CD4-positive, alpha-beta T cell treated with Interleukin-6 at 100 ng/mL for 8 hours (primary cell): ENCODE measurements at places on chromosomes 2 and 18.

- no peak for DNase-seq
Measured at GRCh38 chr2:46655551-46656436, 176.4 kb downstream of the TMEM247 start.

DNA sequence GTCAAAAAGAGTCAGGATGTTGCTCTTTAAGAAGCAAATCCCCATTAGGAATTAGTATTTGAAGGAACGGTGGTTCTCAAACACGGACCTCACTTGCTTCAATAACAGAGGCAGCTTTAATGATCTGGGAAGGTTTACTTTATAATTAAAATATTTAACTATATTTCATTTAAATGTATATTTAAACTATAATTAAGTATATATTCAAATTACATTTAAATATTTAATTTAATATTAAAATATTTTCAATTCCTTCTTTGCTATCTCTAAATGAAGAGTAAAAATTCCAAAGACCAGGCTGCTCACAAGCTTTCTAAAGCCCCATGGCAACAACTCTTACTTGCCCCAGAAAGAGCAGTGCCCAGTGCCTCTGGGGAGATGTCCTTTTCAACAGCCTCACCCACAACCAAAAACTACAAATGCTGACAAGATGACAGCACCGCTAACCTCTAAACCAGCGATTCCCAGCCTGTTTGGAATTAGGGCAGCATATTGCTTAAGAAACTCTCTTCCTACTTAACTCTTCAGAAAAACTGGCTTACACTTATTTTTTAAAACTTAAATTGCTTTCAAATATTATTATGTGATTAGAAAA is 62.9 kb upstream of the POU3F3 start:
- no peak for DNase-seq

DNA sequence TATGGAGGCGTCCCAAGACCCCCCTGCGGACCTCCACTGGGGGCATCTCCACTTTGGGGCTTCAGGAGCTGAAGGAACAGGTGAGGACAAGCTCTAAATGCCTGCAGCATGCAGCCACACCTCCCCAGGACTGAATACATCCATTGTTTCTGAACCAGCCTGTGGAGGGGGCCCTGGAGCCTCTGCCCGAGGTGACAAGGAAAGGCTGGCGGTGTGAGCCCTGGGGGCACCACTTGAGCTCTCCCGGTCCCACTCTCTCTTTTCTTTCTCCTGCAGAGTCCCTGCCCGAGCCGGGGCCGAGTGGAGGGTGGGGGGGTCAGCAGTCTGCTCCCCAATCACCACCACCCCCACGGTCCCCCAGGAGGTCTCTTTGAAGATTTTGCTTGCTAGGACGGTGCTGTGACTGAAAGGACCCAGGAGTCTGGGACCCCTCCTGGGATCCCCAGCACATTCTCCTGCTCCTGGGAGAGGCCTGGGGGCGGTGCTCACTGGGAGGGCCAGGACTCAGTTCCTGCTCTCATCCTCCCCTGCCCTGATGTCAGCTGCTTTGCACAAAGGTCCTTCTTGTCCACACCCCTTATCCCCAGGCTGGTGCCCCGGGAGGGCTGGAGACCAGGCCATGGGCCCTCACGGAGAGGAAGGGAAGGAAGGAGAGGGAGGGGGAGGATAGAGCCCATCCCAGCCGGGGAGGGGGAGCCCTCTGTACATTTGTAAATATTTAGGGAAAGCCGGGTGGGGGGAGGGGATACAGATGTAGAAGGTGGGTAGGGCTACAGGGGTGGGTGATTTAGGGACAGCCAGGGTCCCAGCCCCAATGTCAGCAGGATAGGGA is 5.7 kb downstream of the CHPF start:
- no peak for DNase-seq

GRCh38 chr2:101754618-101755017 is 57.1 kb downstream of the MAP4K4 start:
- no peak for DNase-seq

DNA sequence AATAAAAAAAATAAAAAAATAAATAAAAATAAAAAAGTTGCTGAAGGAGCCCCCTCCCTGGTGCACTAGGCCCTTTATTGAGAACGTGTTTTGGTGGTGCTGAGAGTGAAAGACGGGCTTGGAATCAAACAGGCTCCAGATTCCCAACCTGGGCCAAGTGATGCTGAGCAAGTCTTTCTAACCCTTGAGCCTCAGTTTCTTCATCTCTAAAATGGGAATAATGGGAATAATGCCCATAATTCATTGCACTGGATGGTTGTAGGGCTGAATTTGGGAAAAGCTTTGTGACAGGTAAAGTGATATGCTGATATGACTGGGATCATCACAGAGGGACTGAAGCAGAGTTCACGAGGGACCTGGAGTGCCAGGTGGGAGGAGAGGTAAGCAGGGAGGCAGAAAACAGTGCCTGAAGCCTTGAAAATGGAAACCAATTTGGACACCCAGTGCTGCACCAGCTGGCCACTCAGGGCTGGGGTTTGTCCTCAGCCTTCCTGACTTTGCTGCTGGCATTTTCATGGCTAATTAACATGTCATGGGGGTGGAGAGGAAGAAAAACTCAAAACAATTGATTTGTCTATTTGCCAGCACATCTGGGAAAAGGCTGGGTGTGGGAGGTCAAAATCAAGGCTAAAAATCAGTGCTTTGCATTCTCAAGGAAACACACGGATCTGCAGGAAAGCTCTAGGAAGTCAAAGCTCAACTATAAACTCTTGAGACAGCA is 241.3 kb downstream of the LOXHD1 start:
- DNase-seq = no peak

DNA sequence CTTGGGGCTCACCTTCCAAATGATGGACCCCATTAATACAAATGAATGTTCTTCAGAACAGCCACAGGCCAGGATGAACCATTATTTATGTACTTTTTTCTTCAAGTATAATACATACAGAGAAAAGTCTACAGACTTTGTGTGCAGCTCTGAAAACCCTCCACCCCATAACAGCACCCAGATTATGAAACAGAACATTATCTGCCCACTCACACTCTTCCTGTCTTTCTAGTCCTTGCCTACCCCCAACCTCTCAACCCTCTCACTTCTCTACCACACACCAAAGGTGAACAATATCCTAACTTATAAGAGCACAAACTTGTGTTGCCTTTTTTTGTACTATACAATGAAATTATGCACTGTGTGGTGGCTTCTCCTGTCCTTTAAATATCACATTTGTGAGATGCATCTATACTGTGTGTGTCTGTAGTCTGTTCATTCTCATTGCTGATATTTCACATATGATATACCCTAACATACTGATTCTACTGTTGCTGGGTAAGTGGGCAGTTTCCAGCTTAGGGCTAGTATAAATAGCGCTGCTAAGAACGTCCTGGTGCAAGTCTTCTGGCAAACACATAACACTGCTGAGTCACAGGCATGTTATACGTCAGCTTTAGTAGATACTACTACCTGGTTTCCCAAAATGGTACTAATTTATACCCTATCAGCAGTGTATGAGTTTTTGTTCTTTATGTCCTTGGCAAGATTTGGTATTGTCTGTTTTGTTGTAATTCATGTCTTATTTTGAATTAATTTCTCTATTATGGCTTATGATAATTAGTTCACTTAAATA is 1.0 kb upstream of the NPHP1 start:
- no peak for DNase-seq

DNA sequence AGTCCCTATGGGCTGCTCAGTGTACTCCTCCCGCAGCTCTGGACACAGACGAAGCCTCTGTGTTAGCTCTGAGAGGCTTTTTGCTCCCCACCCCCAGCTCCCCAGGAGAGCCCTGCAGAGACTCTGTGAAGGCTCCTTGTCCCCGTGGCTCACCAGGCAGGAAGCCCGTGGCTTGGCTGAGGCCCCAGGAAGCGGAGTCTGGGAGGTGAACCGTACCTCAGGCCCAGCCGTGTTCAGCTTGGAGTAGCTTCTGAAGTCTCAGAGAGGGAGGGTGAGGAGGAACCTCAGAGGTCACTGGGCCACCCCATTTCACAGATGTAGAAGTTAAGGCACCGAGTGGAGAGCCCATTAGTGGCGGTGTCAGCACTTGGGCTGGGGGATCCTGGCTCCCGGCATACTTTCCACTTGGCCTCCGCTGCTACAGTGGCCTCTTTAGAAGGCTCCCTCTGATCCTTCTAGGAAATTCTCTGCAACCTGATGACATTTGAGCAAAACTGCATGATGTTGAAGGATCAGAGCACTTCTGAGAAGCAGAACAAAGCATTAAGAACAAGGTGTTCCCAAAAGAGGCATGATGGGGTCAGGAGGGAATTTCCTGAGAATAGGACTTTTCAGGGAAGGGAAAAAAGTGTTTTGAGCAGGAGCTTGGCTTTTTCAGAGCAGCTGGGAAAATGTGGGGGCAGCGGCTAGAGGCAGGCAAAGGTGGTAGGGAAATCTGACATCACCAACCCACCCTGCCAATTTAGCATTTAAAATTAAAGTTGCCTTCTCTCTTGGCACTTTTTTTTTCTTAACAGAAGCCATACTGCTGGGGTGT is 79.1 kb downstream of the MCFD2 start:
- no peak for DNase-seq

GRCh38 chr2:65343386-65343785 is 89.0 kb downstream of the SPRED2 start:
- DNase-seq = no peak

- DNase-seq = no peak
Measured at GRCh38 chr2:175864137-175864850, 137.8 kb downstream of the LNPK start.

GRCh38 chr18:76480913-76481312 is 14.1 kb downstream of the ZNF516 start:
- DNase-seq = no peak

DNA sequence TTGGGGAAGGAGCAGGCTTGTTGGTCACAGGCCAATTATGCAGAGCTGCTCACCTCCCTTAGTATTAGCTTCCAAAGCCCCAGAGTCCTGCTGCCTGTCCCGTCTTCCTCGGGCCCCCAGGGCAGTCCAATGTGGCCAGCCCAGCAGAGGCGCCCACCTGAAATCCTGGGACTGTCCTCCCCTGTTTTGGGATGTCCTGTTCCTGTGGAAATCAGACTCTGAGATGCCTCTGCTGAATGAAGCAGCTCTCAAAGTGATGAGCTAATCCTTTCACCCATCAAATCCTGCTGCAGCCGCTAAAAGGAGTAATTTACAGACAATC is 105.3 kb downstream of the CABLES1 start:
- DNase-seq = no peak

- no peak for DNase-seq
Measured at GRCh38 chr18:45133276-45133675, 452.6 kb downstream of the SETBP1 start.

DNA sequence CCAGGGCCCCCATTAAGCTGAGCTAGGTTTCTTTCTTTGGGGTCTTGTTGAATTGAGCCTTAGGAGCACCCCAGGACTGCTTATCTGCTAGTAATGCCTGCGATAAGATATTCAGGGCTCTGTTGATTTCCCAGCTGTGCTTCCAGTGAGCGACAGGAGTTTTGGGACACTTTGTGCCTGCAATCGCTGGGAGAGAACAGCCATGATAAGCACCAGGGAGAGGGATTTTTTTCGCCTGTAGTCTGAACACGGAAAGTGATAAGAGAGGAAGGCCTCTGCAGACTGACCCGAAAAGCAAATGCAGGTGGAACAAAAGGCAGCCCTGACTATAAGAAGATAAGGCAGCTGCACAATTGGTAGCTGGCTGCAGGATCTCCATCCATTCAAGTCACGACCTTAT is 244.3 kb downstream of the CNTNAP5 start:
- DNase-seq = no peak

GRCh38 chr2:33104726-33105125 is 158.0 kb downstream of the LTBP1 start:
- no peak for DNase-seq

DNA sequence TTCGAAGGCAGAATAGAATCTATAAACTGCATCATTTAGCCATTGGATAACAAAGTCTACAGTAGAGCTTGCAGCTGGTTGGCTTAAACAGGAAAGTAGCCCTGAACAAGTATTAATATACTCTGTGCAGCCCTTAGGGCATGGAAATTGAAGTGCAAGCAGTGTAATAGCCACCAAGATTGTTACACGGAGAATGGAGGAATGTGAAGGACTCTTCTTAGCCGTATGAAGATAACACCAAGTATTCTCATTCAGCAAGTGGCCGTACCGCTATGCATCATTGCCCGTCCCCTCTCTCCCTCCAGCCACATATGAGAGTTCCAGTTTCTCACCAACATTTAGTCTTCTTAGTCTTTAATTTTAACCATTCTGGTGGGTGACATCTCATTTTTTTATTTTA is 40.5 kb downstream of the ANKRD12 start:
- no peak for DNase-seq

DNA sequence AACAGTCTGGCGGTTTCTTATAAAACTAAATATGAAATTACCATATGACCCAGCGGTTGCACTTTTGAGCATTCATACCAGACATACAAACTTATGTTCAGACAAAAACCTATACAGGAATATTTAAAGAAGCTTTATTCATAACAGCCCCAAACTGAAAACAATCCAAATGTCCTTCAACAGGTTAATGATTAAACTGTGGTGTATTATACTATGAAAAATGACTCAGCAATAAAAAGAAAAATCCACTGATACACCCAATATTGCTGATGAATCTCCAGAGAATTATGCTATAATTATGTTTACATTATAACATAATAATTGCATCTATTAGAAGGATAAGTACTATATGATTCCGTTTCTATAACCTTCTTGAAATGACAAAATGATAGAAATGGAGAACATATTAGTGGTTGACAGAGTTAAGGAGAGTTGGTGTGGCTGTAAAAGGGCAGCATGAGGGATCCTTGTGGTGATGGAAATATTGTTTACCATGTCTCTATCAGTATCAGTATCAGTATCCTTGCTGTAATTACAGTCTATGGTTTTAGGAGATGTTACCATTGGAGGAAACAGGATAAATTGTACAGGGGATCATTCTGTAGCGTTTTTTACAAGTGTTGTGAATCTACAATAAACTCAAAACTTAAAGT is 127.1 kb downstream of the DSC3 start:
- DNase-seq = no peak

DNA sequence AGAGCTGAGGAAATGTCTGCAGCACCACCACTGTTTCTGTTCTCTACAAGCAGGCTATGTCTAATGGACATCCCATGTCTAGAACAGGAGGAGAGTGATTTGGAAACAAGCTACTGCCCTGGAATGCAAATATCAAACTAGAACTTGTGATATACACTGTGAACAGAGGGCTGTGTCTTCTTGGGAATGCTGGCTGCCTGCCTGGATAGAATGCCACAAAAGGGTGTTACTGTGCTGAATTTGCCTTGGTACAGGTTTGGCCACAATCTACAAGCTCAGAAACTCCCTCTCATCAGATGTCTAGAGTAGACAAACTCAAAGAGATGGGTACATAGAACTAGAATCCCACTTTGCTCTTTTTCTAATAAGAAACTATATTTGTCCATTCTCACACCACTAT is 170.5 kb downstream of the NYAP2 start:
- DNase-seq = no peak

GRCh38 chr18:79508565-79509535 is 113.1 kb downstream of the NFATC1 start:
- no peak for DNase-seq

- no peak for DNase-seq
Measured at GRCh38 chr18:74489676-74490075, 6.5 kb upstream of the CNDP2 start.

GRCh38 chr2:44952143-44952805 is 10.8 kb downstream of the SIX3 start:
- DNase-seq = no peak

GRCh38 chr2:240833724-240834285 is 13.8 kb upstream of the KIF1A start:
- DNase-seq = no peak

GRCh38 chr2:25229279-25230197 is 61.2 kb upstream of the POMC start:
- DNase-seq = no peak
